Kasumi-1 (cell line): ENCODE measurements at places on chromosomes 7 and 10.

GRCh38 chr10:124605001-124605370 lies 139.2 kb downstream of the FAM53B start:
- DNase-seq = no peak

DNA sequence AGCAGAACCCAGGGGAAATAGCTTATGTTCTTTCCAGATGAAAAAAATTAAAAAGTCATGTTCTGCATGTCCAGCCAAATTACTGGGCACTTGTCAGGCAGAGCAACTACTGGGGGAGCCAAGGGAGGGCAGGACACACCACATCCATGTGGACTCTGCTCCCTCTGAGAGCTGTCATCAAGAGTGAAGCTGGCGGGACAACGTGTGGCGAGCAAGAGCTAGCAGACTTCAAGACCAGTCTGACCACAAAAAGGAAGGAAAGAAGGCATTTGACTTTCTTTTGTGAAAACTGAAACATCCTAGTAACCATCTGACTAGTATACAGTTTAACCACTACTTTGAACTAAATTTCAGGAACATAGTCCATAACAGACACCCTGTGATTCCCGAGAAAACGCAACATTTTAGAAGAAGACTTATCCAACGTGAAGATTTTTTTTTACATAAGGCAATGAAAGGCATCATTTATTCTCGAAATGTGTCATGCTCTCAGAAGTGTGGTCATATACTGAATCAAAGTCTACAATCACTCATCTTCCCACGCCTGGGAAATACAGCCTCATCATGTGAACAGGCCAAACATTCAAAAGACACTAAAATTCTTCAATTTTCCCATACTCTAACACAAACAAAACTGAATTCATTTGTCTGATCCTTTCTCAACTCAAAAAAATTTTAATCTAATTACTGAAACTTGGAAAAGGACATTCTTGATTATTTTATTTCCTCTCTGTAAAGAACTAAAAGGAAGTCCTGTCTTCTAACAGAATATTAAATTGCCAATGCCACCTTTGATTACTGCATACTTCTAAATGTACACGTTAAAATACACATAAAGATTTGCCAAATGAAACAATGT lies 15.5 kb downstream of the CYTH3 start:
- DNase-seq = peak; percentile 76

DNA sequence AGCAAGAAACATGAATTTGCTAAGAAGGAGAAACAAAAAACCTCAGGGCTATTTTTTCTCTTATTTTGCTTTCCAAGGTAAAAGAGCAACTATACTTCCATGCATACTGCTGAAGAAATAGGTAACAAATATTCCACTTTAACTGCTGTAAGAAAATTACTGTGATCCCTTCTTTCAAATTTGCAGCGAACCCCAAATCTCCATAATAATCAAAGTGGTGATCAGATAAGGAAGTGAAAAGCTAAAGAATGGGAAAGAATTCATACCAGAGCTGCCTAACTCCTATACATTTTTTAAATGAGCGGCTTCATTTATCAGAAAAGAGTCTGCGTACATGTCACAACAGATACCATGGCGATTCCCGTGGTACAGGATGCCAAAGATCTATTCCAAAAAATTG lies 7.2 kb downstream of the SGCE start:
- DNase-seq = no peak

DNA sequence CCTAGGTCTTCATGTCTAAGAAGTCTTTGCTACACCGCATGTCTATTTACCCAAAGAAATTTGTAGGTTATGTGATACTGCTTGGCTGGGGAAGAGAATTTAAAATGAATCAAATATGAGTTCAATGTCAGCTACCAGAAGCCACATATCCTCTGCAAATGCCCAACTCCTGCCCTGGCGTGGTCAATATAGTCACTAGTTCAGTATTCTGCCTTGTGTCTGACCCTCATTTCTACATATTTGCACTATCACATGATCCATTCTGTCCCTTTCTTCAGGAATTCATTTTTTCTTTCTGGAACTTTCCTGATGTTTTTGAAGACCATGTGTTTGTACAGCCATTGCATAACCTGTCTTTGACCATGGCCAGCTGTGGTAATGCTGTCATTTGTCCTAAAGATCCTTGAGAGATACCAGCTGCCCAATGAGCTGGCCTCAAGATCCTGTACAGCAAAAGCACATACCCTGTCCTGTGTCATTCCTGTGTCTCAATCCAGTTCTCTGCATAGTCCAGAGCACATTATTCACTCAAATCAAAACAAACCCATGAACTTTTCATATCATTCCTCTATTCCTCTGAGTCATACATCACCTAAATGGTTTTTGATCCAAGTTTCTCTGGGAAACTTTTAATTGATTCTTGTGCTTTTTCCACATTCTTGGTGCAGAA lies 524.5 kb downstream of the PARD3 start:
- DNase-seq = no peak

- no peak for DNase-seq
Observed at GRCh38 chr10:44973323-44974081, 5.1 kb downstream of the DEPP1 start.

GRCh38 chr10:76544789-76545188 lies 1092.8 kb downstream of the KCNMA1 start:
- DNase-seq = no peak

GRCh38 chr7:50695026-50695425 lies 87.7 kb downstream of the GRB10 start:
- no peak for DNase-seq

DNA sequence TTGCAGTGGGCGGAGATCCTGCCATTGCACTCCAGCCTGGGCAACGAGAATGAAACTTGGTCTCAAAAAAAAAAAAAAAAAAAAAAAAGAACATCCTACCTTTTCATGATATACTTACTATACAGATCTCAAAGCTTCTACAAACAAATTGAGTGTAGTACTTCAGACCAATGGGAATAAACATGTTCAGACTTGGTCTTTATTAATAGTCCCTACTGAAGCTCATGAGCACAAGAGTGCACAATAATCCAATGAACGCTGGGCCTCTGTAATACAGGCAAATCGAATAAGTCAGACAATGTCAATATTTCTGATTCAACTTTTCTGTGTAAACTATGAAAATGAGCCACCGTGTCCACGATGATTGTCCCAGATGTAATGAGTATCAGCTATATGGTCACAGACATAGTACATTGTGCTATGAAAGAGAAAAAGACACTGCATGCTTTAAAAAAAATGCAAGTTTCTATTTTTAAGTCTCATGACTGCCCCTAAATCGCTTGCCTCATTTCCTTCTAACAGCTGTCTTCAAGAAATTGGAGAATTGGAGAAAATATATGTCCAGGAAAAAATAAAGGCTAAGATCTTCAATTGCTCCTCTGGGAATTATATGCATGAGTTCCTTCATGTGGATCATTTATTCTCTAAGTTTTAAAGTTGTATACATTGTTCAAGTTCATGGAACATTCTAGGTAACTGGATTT lies 64.0 kb upstream of the CTTNBP2 start:
- no peak for DNase-seq
